AG04450 (cell line): ENCODE measurements at places on chromosomes 11 and 22. TPM values are rescaled to one million over a fixed set of nuclear protein-coding genes. Genes with fewer than 3 reads are reported as not detected.

BIRC3 gene
- polyA plus RNA-seq, result 2.8 and 3.5 TPM in 2 replicates

HMOX1 gene
- 55.2 and 69.7 TPM in 2 replicates for polyA plus RNA-seq

OR2AG2 gene
- polyA plus RNA-seq, result 0.11 and 0.19 TPM in 2 replicates

SELENOO gene
- polyA plus RNA-seq, result 6.8 and 9.4 TPM in 2 replicates

SCO2 gene
- 0.15 and 0.60 TPM in 2 replicates for polyA plus RNA-seq

CLNS1A gene
- polyA plus RNA-seq, result 158 and 186 TPM in 2 replicates

PRR33 gene
- not detected in 2 replicates for polyA plus RNA-seq

ANO5 gene
- polyA plus RNA-seq, result not detected in 2 replicates

CCDC15 gene
- polyA plus RNA-seq, result 0.73 and 1.1 TPM in 2 replicates

ROBO4 gene
- polyA plus RNA-seq, result 0.30 and 0.40 TPM in 2 replicates

SYT13 gene
- not detected in 2 replicates for polyA plus RNA-seq

BIK gene
- polyA plus RNA-seq, result not detected in 2 replicates

SDHAF2 gene
- polyA plus RNA-seq, result 71.6 and 86.5 TPM in 2 replicates

YPEL1 gene
- polyA plus RNA-seq, result 5.5 and 6.1 TPM in 2 replicates

OR4D6 gene
- not detected in 2 replicates for polyA plus RNA-seq

SLC22A8 gene
- polyA plus RNA-seq, result not detected in 2 replicates

AQP11 gene
- polyA plus RNA-seq, result 1.6 and 2.0 TPM in 2 replicates

CREB3L1 gene
- polyA plus RNA-seq, result 24.2 and 33.2 TPM in 2 replicates

MPPED2 gene
- not detected in 2 replicates for polyA plus RNA-seq

CHRDL2 gene
- polyA plus RNA-seq, result 0.88 and 0.91 TPM in 2 replicates

CD6 gene
- polyA plus RNA-seq, result not detected in 2 replicates

KCNK7 gene
- 0.17 TPM in 1 of 2 replicates, not detected in the other for polyA plus RNA-seq

FTH1 gene
- 3,294 and 4,220 TPM in 2 replicates for polyA plus RNA-seq

ACTN3 gene
- 0.11 TPM in 2 replicates for polyA plus RNA-seq

MCAM gene
- 41.9 and 53.4 TPM in 2 replicates for polyA plus RNA-seq

PCNX3 gene
- polyA plus RNA-seq, result 9.7 and 14.0 TPM in 2 replicates

UEVLD gene
- polyA plus RNA-seq, result 20.3 and 27.6 TPM in 2 replicates

ALX4 gene
- polyA plus RNA-seq, result not detected in 2 replicates

OR52E8 gene
- not detected in 2 replicates for polyA plus RNA-seq

TSG101 gene
- polyA plus RNA-seq, result 118 and 125 TPM in 2 replicates

MFRP gene
- polyA plus RNA-seq, result not detected in 2 replicates

RTN4R gene
- polyA plus RNA-seq, result 0.16 and 0.38 TPM in 2 replicates

TREH gene
- not detected in 2 replicates for polyA plus RNA-seq

THRSP gene
- not detected in 2 replicates for polyA plus RNA-seq

MS4A6A gene
- not detected in 2 replicates for polyA plus RNA-seq

ART1 gene
- polyA plus RNA-seq, result not detected in 2 replicates

YDJC gene
- 9.0 and 12.2 TPM in 2 replicates for polyA plus RNA-seq

PHRF1 gene
- polyA plus RNA-seq, result 7.3 and 8.4 TPM in 2 replicates

DGKZ gene
- polyA plus RNA-seq, result 15.8 and 23.2 TPM in 2 replicates
